ENCODE measurements at places on chromosomes 2 and 18. TPM values are rescaled to one million over a fixed set of nuclear protein-coding genes. Genes with fewer than 3 reads are reported as not detected.

GRCh38 chr2:200604571-200605255 is 18.9 kb downstream of the AOX1 start:
- H3K36me3 ChIP-seq = no peaks in the 10 kb centered on the region
- H3K4me3 ChIP-seq = no peak overlapping the region
- H3K27me3 ChIP-seq = no peaks in the 10 kb centered on the region
- no peaks in the 10 kb centered on the region for H3K4me1 ChIP-seq

- no peak overlapping the region for H3K27ac ChIP-seq
- no peak overlapping the region for H3K4me3 ChIP-seq
- no peaks in the 10 kb centered on the region for H3K36me3 ChIP-seq
- DNase-seq = no peak
- no peaks in the 10 kb centered on the region for H3K27me3 ChIP-seq
These were observed 33.7 kb upstream of the TAF1B start for GRCh38 chr2:9809448-9810088.

DNA sequence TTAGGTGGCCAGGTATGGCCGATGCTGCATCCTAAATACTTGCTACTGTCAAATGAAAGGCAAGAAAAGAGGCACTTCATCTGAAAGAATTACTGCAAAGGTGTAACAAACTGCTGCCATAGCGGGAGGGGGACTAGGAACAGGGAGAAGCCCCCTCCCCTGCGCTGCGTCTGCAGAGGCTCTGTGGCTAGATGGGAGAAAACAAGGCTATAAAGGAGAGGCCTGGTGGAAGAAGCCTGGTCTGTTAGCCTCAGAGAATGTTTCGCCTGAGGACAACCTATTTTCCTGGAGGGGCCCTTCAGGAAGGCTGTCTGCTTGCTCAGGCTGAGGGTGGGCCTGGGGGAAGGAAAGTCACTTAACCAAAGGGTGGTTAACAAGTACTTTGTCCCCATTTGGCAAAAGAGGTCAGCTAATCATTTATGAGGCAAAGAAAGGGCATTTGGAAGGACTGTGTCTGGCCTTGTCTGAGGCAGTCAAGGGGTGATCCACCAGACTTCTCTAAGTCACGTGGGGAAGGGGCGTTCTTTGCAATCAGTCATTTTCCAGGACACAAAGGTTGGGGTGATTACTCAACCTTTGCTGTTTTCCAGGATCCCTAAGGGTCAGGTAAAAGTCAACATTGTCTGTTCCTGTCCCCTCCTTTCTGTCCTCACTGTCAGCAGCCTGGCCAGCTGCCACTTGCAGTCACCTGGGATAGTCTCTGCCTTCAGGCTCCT is 103.0 kb upstream of the TMEM200C start:
- H3K36me3 ChIP-seq = peaks cover 8% of the 10 kb centered on the region
- no peaks in the 10 kb centered on the region for H3K27me3 ChIP-seq
- no peak overlapping the region for H3K27ac ChIP-seq
- DNase-seq = no peak
- no peak overlapping the region for H3K4me3 ChIP-seq
- peaks cover 18% of the 10 kb centered on the region for H3K4me1 ChIP-seq

DNA sequence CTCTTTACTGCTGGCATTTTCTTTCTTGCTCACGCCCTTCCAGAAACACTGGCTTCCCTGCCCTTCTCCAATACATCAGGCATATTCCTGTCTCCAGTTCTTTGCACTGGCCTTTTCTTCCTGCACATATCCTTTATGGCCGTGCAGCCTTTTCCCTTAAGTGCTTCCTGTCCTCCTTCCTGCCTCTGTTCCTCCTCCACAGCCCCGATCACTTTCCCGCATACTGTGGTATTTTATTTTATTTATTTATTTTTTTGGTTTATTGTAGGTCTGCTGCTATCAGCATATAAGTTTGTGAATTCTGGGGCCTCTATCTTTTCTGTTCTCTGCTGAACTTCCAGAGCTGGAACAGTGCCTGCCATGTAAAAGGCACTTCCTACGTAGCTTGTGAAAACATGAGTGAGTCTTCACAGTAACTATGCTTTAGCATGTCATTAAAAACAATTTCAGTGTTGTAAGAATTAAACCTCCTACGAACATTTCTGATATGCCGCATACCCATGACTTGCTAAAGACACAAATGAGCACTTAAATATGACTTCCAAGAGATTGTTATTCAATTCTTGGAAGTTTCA is 289.1 kb downstream of the TRIB2 start:
- no peaks in the 10 kb centered on the region for H3K4me1 ChIP-seq
- no peaks in the 10 kb centered on the region for H3K36me3 ChIP-seq
- no peak overlapping the region for H3K27ac ChIP-seq
- no peak overlapping the region for H3K4me3 ChIP-seq
- no peaks in the 10 kb centered on the region for H3K27me3 ChIP-seq

The REL gene
- total RNA-seq = 6.2 TPM

The CAD gene
- 117 TPM for total RNA-seq

The RUFY4 gene
- total RNA-seq = 0.44 TPM

All from H9 (cell line).